Fibroblast of skin of left biceps (primary cell): ENCODE measurements at places on chromosomes 2 and 18.

- DNase-seq: no peak
Measured at GRCh38 chr2:227500301-227500630, 28.3 kb downstream of the AGFG1 start.

DNA sequence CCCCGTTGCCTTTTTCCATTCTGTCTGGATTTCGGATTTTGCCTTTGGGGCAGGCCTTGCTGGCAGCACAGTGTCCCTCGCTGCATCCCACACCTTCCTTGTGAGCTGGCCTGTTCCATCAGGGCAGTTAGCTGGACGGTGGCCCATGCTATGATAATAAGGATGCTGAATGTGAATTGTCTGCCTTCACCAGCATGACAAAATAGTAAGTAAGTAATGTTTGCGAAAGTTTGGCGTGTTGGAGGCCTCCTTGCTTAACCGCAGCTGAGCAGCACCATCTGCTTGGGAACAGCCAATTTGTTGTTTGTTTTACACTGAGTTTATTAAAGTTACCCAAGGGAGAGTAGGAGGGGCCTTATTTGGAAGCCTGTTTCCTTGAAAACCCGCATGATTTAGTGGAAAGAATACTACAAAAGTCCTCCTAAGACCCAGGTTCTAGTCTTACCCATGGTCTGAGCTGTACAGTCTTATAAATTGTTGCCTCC is 469.7 kb upstream of the FANCL start:
- no peak for DNase-seq

GRCh38 chr2:86323273-86324021 is 14.0 kb downstream of the REEP1 start:
- DNase-seq: no peak

DNA sequence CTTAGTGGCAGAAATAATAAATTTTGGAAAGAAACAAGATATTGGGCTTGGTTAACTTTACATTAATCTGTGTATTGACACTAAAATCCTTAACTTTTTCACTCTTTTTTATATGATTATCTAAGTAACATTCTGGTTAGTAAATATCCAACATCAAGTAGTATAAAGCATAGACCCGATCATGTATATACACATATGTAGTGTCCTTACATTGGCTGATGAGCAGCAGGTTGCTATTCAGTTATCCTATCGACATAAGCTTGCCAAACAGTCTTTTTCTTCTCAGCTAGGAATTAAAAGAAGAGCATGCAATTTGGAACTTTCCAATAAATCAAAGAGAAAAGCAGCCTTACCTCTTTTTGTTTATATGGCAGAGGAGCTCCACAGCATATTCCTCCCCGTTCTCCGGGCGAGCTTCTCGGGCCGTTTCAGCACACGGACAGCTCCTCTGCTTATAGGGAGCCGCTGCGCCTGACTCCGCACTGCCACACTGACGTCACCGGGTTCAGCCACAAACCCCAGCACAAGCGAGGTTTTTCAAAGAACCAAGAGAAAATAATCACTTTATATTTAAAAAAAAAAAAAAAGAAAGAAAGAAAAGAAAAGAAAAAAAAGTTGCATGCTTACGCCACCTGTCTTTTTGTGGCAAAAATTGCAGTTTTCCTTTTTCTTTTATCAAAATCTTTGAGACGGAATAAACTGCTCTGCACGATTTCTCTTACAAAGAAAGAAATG is at the start of gene SCG2:
Gene SCG2 (minus strand): TSS at position 430 of the 735 bp plus-strand sequence. CDS start 3,079 bp downstream, outside the sequence.
- peak; percentile 71 for DNase-seq

DNA sequence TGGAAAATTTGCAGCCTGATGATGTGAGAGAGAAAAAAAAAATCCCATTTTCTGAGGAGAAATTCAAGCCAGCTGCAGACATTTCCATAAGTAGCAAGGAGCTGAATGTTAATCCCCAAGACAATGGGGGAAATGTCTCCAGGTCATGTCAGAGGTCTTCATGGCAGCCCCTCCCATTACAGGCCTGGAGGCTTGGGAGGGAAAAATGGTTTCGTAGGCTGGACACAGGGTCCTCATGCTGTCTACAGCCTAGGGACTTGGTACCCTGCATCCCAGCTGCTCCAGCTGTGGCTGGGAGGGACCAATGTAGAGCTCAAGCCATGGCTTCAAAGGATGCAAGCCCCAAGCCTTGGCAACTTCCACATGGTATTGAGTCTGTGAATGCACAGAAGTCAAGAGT is 53.5 kb upstream of the ARHGAP15 start:
- no peak for DNase-seq

- no peak for DNase-seq
Measured at GRCh38 chr2:61660511-61661388, 122.6 kb upstream of the XPO1 start.

DNA sequence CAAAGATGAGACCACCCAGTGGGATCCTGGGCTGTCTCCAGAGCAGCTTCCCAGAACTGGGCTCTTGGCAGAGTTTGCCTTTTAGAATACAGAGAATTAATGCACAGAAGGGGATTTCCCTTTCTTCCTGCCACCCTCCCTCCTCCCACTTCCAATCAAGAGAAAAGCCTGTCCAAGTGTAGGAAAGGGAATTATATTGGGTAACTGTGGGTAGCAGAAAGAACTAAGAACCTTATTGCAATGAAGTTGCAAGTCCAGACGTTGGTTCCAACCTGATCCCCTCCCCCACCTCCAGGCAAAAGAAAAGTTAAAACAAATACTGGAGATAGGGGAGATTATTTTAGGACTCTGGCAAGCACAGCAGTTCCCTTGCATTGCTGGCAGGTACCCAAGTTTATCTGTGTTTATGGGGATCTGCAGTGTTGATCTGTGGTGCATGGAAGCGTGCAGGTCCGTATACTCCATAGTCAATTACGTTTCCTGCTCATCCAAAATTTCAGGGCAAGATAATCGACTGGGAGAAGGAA is 114.3 kb downstream of the PRKCE start:
- no peak for DNase-seq

GRCh38 chr2:120807751-120808150 is 72.1 kb downstream of the GLI2 start:
- DNase-seq: no peak

GRCh38 chr2:117436697-117437096 is 377.8 kb upstream of the DDX18 start:
- no peak for DNase-seq

DNA sequence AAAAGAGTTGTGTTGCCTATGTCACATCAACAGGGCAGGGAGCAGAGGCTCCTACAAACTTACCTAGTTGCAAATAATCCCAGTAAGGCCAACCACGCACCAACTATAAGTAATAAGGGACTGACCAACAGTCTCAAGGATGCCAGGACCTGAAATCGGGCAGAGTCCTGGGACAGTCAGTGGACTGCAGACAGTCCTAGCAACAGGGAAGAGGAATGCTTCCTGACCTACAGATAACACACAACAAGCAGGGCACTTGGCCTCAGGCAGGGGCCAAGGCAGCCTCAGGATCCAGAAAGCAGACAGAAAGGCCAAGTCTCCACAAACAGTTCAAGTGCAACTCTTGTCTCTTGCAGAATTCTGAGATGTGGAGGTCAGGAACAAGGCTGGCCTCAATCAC is 56.2 kb downstream of the GALNT14 start:
- DNase-seq: no peak

DNA sequence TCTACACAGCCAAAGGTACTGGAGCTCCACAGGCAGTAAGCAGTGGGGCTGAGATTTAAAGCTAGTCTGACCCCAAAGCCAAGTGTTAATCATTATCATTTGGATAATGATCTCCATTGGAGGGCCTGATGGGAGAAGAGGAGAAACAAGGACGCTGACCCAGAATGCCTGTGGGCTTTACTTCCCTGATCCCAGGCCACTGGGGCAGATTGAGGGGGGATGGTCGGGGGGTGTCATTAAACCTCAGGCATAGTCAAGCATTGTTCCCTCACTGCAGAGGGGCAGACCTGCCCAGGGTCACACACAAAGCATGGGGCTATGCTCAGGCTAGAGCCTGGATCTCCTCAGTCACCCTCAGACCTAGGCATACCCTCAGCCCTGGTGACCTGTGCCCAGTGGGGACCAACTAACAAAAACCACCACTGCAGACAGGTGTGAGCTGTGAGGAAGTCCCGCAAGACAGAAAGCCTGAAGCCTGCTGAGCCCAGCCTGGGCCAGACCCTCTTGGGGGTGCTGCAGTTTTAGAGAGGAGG is 53.4 kb downstream of the SDC1 start:
- DNase-seq: no peak

DNA sequence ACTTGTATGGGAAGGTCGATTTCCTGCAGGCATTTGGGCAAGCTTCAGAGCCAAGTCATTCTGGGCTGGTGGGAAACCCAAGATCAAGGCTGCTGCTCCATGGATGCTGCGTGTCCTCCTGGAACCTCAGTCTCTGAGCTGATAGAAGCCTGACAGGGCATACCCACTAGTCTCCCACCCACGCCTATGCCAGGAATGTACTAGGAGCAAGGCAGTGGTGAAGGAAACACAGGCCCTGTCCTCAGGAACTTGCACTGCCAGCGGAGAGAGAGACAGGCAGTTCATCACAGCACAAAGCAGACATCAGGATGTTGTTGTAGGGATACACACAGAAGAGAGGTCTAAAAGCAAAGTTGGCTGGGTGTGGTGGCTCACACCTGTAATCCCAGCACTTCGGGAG is 84.2 kb downstream of the PLB1 start:
- no peak for DNase-seq

DNA sequence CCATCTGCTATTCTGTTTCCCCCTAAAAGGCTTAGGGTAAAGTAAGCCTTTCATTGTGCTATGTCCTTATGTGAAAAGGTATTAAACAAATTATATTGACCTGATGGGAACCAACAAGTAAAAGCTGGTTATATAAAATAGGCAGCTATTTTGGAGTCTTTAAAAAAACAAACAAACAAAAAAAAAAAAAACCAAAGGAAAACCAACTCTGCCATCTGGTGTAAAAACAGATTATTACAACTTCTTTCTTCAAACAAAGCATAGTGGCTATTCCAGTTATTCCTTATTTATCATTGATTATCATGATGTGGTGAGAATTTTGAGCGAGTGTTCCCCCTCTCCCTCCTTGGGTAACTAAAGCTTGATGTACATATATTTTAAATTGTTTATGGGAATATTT is 122.3 kb upstream of the FHL2 start:
- no peak for DNase-seq

- no peak for DNase-seq
Measured at GRCh38 chr18:44609181-44609941, 71.3 kb upstream of the SETBP1 start.

DNA sequence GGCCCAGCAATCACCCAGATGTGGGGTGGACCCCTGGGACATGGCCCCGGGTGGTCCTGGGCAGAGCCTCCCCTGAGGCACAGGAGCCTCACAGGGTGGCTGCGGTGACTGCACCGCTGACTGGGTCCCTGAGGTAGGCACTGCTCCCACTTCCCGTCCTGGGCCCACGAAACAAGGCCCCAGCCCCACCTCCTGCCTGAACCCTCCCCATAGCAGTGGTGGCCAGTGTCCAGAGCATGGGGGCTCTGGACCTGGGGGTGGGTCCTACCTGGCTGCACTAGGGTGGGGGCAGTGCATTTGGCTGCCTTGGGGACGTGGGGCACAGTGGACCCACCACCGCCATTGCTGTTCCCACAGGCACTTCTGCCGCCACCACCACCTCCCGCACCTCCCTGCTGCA is 39.4 kb downstream of the TDRD15 start:
- no peak for DNase-seq

DNA sequence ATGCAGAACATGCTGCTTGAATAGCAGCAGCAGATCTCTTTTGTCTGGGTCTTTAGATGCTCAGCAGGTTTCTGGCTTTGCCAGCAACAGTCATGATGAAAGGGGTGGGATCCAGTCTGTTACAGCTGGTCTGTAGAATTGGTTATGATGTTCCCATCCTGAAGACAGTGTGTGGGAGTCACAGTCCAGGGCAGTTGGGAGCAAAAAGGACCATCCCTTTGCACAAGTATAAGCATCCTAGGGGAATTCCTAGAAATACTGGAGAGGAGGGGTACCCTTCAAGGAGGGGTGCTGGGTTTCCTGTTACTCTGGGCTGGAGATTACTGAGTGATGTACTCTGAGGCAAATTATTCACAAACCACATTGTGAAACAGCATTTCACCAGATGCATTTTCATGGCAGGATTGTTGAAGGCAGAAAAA is 119.9 kb upstream of the RND3 start:
- no peak for DNase-seq

- DNase-seq: no peak
Measured at GRCh38 chr2:48479915-48480314, 50.0 kb upstream of the STON1 start.

DNA sequence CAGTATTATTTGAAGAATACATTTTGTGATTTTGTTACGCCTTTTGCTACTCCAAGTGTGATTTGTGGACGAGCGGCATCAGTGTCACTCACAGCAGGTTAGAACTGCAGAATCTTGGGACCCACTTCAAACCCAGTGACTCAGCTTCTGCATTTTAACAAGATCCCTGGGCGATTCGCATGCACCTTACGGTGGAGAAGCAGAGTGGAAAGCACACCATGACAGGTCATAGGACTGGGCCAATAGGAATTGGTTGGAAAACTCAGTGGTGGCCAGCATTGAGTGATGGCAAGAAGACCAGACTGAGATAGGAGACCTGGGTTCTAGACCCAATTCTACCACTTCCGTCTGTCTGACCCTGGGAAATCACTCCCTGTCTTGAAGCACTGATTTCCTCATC is 26.3 kb downstream of the CTLA4 start:
- DNase-seq: no peak

GRCh38 chr2:240453461-240454105 is 18.1 kb downstream of the GPC1 start:
- DNase-seq: no peak
